ENCODE measurements at places on chromosomes 13 and 19. TPM values are rescaled to one million over a fixed set of nuclear protein-coding genes. Genes with fewer than 3 reads are reported as not detected.

The NLRP5 gene
- not detected for total RNA-seq

The ZNF570 gene
- 5.3 TPM for total RNA-seq

- H3K27ac ChIP-seq, result peak overlapping the region; percentile 91
- H3K36me3 ChIP-seq, result peaks cover 37% of the 10 kb centered on the region
- peaks cover 73% of the 10 kb centered on the region for H3K4me1 ChIP-seq
- DNase-seq, result peak; percentile 86
- peak overlapping the region; percentile 96 for H3K4me3 ChIP-seq
Observed at GRCh38 chr13:114130837-114131582, 1.4 kb downstream of the RASA3 start.

DNA sequence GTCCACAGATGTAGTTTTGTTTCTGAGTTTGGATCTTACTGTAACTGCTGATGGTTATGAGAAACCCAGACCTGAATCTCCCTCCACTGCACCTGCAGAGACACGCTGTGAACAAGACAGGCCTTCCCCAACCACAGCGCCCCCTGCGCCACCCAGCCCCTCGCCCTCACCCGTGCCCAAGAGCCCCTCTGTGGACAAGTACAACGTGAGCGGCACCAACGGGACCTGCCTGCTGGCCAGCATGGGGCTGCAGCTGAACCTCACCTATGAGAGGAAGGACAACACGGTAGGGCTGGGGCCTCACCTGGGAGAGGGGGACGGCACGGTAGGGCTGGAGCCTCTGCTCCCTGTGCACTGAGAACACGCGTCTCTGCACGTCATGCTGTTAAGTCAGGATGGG is 22.3 kb downstream of the LAMP1 start:
- H3K36me3 ChIP-seq, result peaks cover 39% of the 10 kb centered on the region
- DNase-seq, result no peak
- H3K4me3 ChIP-seq, result no peak overlapping the region
- no peaks in the 10 kb centered on the region for H3K27me3 ChIP-seq
- no peak overlapping the region for H3K27ac ChIP-seq
- peaks cover 3% of the 10 kb centered on the region for H3K4me1 ChIP-seq
